ENCODE measurements at places on chromosomes 16 and 17.

GRCh38 chr17:80527016-80527645 is 17.5 kb upstream of the RPTOR start:
- no peak for DNase-seq

DNA sequence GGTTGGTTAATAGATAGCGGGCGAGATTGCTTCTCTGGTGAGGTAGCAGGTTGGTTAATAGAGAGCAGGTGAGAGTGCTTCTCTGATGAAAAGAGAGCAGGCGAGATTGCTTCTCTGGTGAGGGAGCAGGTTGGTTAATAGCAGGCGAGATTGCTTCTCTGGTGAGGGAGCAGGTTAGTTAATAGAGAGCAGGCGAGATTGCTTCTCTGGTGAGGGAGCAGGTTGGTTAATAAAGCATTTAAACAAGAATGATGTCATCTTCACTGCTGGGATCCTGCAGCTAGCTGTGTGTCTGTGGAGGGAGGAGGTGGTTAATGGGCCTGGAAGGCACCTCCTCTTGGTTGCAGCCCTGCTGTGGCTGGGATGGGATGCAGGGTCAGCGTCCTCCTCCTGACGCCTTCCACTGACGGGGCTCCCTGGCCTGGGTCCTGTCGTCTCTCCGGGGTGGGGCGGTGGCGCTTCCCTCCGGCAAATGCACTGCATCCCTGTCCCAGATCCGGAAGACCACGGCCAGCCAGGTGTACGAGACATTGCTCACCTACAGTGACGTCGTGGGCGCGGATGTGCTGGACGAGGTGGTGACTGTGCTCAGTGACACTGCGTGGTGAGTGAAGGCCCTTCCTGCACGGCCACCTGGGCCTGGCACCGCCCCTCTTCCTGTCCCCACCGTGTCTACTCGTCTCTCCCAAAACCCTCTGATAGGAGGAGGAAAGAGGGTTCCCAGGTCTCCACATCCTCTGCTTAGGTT is 99.2 kb upstream of the ZNF750 start:
- no peak for DNase-seq

DNA sequence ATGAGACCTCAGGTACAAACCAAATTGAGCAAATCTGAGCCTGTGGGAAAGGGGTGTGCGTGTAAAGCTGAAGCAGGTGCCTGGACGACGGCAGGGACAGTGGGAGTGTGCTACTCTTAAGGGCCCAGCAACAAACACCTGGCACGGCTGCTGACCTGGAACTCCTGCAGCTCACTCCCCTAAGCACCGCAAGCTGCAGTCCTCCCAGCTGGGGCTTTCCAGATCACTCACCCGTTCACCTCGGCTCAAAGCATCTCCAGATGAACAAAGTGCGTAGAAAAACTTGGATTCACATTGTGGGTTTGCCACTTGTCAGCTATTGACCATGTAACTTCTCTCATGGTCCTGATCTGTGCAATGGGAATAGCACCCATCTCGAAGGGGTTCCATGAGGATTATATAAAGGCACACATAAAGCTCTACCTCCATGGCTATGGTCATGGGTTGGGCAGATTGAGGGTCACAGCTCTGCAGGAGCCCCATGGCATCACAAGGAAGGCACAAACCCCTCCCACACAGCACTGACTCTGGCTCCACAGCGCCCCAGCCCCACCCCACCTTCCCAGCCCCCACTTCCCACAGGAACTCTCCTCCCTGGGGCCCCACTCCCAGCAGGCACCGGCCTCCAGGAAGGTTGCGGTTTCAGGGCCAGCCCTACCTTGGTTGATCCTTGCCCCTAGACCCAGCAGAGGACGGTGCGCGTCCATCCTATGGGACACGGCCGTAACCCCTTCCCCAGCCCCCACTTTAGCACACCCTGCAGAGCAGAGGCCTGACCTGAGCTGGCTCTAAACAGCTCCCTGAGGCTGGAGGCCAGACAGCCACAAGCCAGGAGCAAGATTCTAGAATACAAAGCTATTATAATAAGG is 21.9 kb downstream of the ST3GAL2 start:
- no peak for DNase-seq

- no peak for DNase-seq
Measured at GRCh38 chr16:22285080-22285479, 12.1 kb upstream of the POLR3E start.

GRCh38 chr16:54627616-54628015 is 303.0 kb upstream of the IRX5 start:
- DNase-seq = no peak

GRCh38 chr17:7490144-7490543 is 6.0 kb downstream of the POLR2A start:
- no peak for DNase-seq

- no peak for DNase-seq
Measured at GRCh38 chr17:75550139-75550465, 24.6 kb downstream of the LLGL2 start.

GRCh38 chr17:33637534-33637933 is 344.4 kb upstream of the ASIC2 start:
- DNase-seq = no peak

DNA sequence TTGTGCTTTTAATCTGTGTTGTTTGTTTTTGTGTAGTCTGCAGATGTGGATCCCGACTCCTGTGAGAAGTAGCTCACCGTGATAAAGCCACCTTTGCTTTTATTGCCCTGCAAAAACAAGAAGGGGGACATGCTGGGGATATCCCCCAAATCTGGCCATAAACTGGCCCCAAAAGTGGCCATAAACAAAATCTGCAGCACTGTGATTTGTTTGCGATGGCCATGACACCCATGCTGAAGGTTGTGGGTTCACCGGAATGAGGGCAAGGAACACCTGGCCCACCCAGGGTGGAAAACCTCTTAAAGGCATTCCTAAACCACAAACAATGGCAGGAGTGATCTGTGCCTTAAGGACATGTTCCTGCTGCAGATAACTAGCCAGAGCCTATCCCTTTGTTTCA is 15.1 kb downstream of the AHSP start:
- no peak for DNase-seq

DNA sequence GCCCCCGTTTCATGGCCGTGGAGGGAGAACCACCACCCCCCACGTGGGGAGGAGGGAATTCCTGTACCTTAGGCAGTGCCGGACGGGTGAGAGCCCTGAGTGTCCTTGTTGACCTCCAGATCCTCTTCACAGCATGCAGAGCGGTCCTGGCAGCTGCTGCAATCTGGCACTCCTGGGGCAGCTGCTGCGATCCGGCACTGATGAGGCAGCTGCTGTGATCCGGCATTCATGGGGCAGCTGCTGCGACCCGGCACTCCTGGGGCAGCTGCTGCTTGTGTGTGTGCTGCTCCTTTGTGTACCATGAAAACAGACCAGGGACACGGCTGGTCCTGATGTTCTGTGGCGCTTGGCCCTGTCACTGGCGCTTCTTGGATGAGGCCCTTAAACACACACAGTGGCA is 12.8 kb downstream of the ZNF778 start:
- DNase-seq = no peak

DNA sequence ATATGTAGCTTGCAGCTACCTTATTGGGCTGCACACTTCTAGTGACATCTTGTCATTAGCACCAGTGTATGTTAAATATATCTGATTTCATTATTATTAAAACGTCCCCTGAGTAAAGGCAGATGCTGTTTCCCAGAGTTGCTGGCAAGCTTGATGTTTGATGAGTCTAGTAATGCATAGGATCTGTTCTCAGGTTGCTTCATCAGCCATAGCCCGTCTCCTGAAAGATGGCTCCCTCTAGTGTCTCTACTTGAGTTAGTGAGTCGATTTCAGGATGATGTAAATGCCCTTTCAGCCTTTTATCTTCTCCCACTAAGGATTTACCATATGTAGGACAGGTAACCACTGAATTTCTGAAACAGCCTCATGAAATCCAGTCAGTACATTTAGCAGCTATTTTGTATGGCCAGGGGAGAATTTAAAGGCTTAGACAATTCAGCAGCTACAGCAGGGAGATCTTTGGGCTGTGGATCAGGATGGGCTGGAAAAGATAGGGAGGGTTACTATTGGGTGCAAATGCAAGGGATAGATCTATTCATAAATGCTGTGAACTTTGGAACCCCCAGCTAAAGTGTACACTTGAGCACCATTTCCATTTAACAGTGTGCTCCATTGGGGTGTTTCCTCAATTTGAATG is 376.3 kb downstream of the CNTNAP4 start:
- no peak for DNase-seq

GRCh38 chr16:4613636-4614570 is 785 bp downstream of the UBALD1 start:
- peak; percentile 49 for DNase-seq

GRCh38 chr17:35002876-35003551 is 22.7 kb downstream of the LIG3 start:
- no peak for DNase-seq

DNA sequence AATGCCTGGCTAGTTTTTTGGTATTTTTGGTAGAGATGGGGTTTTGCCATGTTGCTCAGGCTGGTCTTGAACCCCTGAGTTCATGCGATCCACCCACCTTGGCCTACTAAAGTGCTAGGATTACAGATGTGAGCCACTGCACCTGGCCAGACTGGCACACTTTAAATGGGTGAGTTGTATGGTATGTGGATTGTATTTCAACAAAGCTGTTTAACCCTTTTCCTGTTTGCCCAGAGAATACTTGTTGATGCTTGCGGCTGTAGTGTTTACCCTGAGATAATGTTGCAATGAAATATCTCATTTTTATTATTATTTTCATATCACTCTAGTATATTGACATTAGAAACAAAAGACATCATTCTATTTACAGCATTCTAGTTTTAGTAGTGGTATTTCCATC is 17.1 kb upstream of the TMEM94 start:
- no peak for DNase-seq

DNA sequence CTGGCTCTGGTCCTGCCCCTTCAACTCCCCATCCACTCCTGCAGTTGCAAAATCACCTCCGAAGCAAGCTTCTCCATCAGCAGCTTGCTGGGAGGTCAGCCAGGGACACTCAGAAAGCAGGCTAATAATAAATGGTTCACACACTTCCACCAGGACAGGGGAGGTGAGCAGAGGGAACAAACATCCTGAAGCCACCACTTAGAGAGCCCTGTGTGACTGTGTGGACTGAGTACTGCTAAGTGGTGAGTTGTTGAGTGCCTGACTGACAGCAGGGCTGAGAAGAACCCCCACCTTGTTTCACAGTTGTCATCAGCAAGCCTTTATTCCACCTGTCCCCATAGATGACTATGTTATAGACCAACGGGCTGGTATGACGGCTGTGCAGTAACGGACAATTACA is 213.9 kb downstream of the CBLN1 start:
- DNase-seq = no peak

DNA sequence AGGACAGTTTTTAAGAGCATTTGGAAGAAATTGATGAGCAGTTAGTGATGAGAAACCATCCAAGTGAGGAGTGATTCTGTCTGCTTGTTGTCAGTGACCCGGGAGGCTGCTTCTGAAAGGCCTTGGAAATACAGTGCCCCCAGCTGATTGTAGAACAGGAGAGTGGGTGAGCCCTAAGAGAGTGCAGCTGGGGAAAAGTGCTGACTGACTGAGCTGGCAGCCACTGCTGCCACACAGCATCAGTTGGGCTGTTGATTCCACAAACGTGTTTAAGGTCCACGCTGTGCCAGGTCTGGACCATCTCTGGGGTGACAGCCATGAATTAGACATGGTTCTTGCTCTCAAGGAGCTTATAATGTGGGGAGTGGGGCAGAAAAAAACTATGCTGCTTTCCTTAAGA is 18.9 kb downstream of the NUP93 start:
- no peak for DNase-seq

GRCh38 chr17:3926860-3927627 is 10.8 kb upstream of the P2RX1 start:
- DNase-seq = no peak

GRCh38 chr17:43020789-43021740 is 1.1 kb downstream of the VAT1 start:
- DNase-seq = peak; percentile 43

- no peak for DNase-seq
Measured at GRCh38 chr17:48313096-48313755, 116.8 kb downstream of the SKAP1 start.

DNA sequence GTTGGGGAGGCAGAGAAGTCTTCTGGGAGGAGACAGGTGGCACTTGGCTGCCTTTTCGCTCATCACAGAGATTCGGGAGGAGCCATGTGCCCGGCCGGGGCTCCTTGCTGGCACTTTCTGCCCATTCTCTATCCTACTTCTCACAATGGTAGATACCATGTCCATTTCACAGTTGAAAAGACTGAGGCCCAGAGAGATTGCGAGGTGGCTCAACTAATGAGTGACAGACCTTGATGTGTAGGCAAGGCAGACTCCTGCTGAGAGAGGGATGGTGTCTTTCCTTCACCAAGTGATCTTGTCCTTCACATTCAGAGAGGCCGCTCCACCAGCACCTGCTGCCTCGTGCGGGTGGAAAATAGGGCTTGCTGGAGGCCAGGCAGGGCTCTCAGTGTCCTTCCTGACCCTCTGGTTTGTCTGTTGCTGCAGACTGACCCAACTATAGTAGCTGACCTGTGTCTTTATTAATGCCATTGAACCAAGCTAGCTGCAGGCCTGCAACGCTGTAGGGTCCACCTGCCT is 42.1 kb downstream of the MPRIP start:
- DNase-seq = no peak

DNA sequence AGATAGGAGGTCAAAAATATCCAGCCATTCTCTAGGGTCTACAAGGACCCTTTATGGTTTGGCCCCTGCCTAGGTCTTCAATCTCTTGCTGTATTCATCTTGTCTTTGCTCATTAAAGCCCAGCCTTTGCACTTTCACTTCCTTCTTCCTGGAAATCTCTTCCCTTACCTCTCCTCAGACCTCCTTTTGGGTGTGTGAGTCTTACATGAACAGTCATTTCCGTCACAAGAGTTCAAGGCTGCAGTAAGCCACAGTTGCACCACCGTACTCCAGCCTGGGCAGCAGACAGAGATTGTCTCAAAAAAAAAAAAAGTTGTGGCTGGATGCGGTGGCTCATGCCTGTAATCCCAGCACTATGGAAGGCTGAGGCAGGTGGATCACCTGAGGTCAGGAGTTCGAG is 6.0 kb upstream of the ATP1B2 start:
- DNase-seq = no peak

DNA sequence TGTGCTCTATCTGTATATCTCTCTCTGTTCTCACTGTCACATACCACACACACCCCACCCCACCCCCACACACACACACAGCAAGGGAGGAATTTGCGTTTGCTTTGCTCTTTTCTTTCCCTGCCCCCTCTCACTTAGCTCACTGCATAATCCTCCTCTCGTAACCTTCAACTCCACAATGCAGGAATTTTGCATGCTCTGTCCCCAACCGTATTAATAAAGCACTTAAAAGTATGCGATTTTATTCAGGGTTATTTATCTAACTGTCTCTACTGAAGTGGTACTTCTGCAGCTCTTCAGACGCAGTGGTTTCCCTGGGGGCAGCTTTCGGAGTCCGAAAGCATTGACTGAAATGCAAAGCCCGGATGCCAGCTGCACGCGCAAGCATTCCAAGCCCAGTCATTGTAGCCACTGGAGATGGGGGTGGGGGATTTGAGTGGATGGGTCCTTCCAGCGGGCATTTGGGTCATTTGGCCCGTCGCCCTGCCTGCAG is 105.4 kb upstream of the RBFOX1 start:
- no peak for DNase-seq
